Ureter (tissue), 1 donor: ENCODE measurements at places on chromosomes 7 and 10.

DNA sequence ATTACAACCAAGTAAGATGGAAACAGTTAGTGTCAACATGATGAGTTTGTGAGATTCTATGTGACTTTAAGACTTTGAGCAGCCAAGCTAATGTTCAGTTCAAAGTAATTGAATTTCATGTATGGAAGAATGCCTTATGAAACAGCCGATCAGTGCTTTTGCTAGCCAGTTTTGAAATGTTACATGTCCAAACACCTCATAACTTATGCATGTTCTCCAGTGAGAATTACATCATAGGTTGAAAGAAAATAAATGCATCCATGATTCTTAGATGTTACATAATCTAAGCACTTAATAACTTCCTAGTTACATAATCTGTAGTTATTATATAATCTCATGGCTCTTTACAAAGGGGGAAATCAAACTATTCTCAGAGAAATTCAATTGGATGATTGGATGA, 211.3 kb downstream of the BICC1 start:
- DNase-seq, result no peak

DNA sequence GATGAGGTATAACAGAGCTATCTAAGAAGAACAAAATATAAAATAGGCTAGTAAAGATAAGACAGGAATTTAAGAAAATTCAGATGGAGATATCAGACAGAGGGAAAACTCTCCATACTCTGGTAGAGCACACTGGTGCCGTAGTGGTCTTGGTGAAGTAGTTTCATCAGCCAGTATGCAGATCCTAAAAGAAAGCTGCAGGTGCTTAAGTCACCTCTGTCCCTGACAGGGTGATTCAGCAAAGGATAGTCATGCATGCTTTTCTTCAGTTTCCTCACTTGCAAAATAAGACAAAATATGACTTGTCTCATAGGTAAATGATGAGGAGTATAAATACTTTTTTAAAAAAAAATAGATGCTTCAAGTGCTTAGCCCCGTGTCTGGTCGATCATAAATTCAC, 794.9 kb downstream of the TNS3 start:
- no peak for DNase-seq

- DNase-seq, result no peak
Measured at GRCh38 chr10:64209561-64209960, 688.4 kb downstream of the REEP3 start.

DNA sequence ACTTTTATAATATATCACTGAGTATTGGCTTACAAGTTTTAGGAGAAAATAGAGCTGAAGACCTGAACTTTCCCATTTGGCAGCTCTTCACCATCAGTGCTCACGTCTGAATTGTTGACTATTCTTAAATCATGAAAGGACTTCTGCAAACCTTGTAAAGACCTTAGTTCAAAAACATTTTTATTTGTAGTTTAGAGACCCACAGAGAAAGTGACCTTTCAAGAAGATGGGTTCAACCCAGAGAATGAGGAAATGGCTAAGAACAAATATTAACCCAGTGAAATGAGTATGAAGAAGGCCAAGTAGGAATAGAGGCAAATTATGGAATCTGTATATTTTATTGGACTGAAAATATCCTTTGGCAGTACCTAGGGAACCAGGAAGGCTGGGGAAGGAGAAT, 1151.1 kb downstream of the GATA3 start:
- DNase-seq, result no peak

GRCh38 chr7:43636093-43636492, 53.2 kb downstream of the STK17A start:
- peak; percentile 58 for DNase-seq
